Glomerular endothelial cell (primary cell): ENCODE measurements at places on chromosomes 6 and 20.

- no peak for DNase-seq
Measured at GRCh38 chr6:363291-363690, 28.3 kb upstream of the IRF4 start.

GRCh38 chr20:5947276-5947675 is 3.1 kb downstream of the TRMT6 start:
- no peak for DNase-seq

DNA sequence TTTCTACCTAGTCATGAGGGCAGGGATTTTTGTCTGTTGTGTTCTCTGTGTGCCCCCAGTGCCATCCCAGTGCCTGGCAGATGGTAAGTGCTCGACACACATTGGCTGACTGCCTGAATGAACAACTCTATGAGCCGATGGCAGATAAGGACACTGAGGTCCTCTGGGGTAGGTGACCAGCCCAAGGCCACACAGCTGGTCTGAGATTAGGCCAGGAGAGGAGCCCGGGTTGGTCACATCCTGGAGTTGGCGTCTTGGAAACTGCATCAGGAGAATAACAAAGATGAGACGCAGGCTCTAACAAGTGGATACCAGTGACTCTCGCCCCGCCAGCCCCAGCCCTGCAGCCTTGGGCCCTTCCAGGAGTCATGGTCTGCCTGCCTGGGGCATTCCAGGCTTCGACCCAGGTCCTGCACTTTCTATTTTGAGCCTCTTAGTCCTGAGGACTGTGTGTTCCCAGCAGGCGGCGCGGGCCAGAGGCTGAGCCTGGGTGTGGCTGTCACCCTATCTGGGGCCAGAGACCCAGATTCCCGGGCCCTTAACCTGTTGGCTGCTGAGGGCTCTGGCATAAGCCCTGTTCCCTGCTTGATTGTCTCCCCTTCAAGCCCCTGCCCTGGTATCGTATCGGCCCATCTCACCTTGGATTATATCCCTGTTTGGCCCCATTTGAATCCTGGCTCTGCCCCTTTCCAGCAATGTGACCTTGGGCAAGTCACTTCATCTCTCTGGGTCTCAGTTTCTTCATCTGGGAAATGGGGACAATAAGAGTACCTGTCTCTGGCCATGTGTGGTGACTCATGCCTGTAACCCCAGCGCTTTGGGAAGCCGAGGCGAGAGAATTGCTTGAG is 88.3 kb downstream of the CEBPB start:
- no peak for DNase-seq

DNA sequence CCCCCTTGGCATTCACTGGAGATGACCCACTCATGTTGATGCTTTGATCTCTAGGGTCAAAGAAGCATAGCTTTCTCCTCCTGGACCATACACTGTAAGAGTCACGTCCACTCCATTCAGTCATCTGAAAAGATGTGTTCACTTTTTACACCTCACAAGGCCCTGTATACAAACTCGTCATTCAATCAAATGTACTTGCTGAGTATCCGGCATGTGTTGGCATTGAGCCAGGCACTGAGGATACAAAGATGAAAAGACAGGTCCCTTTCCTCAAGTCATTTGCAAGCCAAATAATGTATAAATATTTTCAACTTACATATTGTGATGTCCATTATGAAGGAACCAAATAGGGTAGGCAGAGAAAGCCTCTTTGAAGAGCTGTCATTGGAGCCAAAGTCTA is 32.6 kb upstream of the CSNK2A1 start:
- DNase-seq = no peak

GRCh38 chr6:90610301-90610750 is 23.5 kb upstream of the MAP3K7 start:
- DNase-seq = no peak
